ENCODE measurements at places on chromosomes 7 and 10.

DNA sequence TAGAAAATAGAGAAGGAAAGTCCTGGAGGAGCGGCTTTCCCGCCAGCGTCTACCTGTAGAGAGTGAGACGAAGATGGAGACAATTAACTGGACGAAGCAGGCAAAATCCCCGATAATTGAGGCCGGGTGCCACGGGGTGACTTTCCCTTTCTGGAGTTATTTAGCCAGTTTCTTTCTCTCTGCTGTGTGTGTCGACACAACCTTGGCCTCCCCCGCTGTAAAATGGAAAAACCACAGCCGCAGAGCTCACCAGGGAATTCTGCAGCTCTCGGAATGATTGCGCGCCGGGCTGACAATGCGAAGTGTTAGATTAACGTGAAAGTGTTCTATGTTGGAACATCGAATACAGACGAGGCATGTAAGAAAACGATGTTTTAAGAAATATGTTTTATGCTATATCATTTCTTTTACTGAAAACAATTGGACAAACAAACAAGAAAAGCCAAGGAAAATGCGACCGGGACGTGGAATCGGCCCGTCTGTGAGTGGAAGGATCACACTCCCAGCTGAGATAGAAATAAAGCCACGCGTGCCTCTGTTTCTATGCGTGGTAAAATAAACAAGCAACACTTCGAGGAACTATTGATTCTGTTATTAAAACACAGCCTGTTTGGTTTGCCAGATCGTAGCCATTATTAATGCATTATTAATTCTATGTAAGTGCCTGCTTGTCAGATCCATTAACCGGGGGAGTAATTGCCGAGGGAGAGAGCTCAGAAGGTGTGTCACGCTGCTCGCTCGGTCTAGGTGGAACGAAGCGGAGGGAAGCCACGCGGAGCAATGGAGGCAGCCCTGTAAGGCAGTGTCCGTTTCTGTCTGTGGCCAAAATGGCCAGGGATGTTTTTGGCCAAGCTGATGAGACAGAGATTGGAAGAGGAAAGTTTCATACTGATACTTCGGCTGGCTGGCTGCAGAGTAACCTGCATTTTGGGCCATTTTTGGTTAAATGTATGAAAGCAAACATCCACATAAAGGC, 129.4 kb downstream of the DNAJB6 start:
- DNase-seq, result no peak

- no peak for DNase-seq
Observed at GRCh38 chr7:25642849-25643248, 414.6 kb upstream of the NPVF start.

- DNase-seq, result no peak
Observed at GRCh38 chr7:138194567-138194966, 118.3 kb downstream of the AKR1D1 start.

DNA sequence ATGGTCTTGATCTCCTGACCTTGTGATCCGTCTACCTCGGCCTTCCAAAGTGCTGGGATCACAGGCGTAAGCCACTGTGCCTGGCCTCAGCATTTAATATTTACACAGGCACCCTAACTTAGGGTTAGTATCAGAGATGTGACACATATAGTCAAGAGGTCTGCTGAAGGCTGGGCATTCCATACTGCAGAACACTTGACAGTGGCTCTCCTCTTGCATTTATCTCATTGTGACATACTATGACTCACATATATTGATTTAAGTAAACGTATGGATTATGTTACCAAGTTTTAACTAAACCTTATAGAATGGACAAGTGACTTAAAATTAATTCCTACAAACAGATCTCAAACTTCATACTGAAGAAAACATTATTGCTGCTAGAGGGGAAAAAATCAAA, 36.6 kb downstream of the BRAF start:
- DNase-seq, result no peak

- DNase-seq, result no peak
Observed at GRCh38 chr7:21585070-21585724, 42.4 kb downstream of the DNAH11 start.

DNA sequence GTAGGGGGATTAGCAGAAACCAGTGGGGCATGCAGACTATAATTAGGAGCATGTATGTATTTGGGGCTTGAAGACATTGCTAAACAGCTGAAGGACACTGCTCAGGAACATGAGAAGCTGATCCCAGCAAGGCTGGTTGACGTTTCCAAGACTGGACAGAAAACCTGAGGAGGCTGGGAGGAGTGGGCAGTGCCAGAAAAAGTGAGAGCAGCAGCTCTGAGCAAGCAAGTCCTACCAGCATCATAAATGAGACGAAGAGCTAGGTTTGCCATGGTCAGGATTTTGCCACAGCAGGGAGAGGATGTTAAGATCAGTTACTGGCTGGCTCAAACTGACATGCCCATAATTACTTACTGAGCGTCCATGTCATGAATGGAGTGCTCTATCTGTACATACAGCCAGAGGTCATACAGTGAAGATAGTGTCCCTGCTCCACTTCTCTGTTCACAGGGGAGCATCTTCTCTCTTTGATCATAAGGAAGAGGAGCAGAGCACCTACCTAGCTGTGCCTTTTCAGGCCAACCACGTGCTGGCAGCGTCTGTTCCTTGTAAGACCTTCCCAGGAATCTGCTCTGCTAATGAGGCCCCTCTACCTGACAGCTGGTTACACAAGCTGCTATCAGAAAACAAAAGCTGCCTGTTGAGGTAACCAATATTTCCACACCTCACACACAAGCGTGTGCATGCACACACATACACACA, 44.7 kb downstream of the PDE1C start:
- no peak for DNase-seq

- peak; percentile 76 for DNase-seq
Observed at GRCh38 chr10:103470761-103471653, 8.0 kb downstream of the CALHM3 start.

- no peak for DNase-seq
Observed at GRCh38 chr7:133950855-133951254, 176.3 kb upstream of the LRGUK start.

DNA sequence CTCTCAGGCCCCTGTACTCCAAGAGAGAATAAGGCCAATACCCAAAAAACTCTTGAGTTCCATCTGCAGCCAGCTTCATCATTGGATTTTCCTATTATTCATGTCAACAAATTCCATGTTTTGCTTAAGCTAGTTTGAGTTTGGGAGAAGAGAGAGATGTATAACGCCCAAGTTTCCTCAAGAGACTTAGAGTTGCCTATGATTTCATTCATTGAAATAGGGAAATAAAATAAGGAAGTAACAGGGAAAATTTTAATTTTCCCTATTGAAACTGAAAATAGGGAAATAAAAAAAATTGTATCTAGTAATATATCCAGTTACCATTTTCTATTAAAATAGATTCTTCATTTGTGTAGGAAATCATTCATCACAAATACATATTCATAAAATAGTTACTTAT, 66.5 kb upstream of the SVIL start:
- no peak for DNase-seq

GRCh38 chr10:93199191-93199751, 125.6 kb downstream of the CYP26A1 start:
- no peak for DNase-seq

DNA sequence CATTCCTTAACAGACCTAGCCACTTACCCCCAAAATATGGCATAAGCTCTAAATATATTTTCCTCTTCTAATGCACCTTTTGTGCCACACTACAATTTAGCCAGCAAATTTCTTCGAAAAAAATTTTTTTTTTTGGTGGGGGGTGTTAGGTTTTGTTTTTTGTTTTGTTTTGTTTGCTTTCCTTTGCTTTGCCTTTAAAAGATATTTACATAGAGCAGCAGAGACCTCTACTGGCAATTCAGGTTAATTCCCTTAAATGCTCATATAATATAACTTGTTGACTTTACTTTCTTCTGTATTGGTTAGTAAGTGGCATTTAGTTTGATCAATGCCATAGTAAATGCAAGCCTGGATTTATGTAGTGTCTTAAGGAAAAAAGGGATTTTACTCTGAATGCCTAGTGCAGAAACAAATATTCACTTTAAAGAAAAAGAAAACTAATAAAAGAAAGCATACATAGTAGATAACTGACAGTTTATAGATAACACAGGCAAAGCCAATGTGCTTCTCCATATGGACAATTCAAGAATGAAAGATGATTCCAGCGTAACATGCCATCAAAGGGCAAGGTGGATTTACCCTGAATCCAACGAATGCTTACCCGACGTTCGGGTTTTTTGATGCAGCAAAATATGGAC, 1250.6 kb downstream of the GATA3 start:
- DNase-seq, result no peak

DNA sequence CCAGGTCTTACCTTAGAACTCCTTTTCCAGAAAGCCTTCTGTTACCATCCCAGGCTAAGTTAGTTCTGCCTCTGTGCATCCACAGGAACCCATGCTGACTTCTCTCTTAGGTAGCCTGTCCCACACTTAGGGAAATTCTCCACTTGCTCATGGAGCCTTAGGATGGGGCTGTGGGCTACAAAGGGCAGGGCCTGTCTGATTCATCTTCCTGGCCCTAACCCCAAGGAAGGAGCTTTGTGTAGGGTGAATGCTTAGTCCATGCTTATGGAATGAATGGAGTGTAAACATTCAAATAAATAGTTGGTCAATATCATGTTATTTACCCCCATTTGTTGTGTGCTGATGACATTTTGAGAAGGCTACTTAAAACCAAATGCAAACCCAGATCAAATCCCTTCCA, 54.7 kb downstream of the EMX2 start:
- no peak for DNase-seq

- no peak for DNase-seq
Observed at GRCh38 chr10:97648562-97649404, 8.3 kb downstream of the PI4K2A start.

DNA sequence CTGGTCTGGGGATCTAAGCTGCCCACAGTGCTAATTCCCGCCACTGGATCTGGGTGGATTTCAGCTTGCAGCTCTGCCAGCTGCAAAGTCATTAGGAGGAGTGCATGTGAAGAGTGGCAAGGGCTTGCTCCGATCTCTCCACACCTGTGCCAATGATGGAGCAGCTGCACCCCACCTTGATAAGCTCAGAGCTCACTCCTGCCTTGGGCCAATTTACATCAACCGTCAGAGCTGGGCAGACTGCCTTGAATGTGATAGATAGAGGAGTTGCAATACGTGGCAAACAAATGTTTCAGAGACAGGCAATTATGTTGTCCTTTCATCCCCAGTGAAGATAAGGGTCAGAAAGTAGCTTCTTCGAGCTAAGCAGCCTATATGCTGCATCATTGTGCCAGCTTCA, 379.9 kb downstream of the SH2D4B start:
- DNase-seq, result no peak

DNA sequence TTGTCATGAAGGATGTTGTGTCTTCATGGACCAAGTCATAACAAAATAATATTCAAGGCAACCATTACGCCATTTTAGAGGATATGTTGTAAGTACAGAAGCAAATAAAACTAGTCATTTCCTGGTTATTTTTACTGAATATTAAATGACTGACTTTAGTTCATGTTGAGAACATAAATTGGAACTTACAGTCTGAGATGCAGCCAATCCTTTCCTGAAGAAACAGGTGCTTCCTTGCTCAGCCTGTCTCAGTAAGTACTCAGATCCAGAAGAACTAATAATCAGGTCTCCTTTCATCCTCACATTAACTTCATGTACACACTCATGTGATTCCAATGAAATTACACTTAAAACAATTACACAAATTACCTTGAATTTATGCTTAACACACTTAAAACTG, 12.3 kb downstream of the SEMA3A start:
- DNase-seq, result no peak

DNA sequence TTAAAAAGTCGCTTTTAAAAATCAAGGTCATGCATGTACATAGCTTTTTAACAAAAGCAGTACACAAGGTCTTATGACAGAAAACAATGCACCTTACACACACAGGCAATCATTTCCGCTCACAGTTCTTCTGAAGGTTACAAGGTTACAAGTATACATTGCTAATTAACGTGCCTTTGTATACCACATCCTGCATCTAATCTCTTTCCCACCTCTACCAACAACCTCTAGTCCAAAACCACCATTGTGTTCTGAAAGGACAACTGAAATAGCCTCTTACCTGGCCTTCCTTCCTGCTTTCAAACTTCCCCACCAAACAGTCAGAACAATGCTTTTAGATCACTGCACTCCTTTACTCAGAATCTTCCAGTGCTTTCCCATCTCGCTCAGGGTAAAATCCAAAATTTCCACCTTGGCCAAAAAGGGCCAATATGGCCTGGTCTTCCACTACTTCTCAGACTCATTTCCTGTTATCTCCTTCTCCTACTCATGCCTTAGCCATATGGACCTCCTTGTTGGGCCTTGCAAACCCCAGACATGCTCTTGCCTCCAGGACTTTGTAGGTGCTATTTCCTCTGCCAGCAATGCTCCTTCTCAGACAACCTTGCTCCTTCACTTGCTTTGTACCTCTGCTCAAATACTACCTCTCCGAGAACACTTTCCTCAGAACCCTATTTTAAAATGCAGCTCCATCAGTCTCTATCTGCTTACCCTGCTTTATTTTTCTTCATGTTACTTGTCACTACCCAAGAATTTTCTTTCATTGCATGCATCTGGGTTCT, 205.4 kb downstream of the DNAJC1 start:
- DNase-seq, result no peak

- no peak for DNase-seq
Observed at GRCh38 chr7:3272691-3273141, 28.3 kb upstream of the SDK1 start.

DNA sequence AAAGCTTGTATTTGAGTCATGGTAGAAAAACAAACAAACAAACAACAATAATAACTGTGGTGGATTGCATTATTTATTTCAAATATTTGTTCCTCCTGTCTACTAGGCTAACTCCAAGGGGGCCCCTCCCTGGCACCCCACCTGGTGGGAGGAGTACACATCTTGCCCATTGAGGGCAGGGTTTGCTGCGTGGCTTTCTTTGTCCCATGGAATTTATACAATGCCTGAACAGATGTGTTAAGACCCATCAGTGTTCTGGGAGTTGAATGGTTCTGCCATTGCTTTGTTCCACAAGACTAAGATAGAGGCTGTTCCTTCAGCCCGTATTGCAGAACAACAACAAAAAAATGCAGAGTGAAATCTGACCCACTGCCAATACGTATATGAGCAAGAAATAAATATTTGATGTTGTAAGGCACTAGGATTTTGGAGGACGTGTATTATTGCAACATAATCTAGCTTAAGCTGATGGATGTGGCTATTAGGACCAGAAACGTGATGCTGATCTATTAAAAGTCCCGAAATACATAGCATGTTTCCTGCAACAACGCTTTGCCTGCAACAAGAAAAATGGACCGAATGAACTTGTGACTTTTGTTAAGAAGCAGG, 119.1 kb upstream of the JCAD start:
- no peak for DNase-seq

DNA sequence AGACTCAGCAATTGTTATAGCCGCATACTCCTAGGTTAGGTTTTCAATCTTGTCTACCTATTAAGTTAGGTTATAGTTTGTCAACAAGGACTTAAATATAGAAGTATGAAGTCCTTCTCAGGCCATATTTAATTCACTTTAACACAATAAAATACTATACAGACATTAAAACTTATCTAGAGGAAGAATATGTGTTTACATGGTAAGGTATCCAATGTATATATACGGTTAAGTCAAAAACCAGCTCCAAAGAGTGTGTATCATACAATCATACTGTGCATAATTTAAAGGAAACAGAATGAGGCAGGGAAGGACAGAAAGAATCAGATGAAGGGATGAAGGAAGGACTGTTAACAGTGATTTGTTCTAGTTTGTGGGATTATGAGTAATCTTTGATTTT, 79.5 kb upstream of the LANCL2 start:
- no peak for DNase-seq

- DNase-seq, result no peak
Observed at GRCh38 chr10:12459762-12460161, 110.4 kb downstream of the CAMK1D start.

- DNase-seq, result no peak
Observed at GRCh38 chr7:30915751-30916150, 4.1 kb downstream of the AQP1 start.

Measured in GM18507 (cell line).